ENCODE measurements at places on chromosomes 4 and X.

DNA sequence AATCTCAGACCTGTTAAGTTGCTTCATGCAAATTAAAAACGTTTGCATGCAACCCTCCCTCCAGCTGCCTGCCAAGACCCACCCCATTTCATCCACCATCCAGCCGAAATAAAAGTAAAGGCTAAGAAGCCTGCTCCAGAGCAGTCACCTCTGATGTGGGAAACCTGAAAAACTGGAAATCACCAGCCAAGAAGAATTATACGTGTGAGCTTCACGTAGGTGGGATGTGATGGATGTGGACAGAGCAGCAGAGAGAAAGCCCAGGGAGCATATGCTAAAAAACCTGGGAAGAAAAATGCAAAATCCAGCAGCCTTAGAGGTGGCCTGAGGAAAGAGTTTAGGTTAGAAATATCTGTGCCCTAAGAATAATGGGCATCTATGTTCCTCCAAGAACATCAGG lies 160.6 kb upstream of the STS start:
- DNase-seq: no peak

DNA sequence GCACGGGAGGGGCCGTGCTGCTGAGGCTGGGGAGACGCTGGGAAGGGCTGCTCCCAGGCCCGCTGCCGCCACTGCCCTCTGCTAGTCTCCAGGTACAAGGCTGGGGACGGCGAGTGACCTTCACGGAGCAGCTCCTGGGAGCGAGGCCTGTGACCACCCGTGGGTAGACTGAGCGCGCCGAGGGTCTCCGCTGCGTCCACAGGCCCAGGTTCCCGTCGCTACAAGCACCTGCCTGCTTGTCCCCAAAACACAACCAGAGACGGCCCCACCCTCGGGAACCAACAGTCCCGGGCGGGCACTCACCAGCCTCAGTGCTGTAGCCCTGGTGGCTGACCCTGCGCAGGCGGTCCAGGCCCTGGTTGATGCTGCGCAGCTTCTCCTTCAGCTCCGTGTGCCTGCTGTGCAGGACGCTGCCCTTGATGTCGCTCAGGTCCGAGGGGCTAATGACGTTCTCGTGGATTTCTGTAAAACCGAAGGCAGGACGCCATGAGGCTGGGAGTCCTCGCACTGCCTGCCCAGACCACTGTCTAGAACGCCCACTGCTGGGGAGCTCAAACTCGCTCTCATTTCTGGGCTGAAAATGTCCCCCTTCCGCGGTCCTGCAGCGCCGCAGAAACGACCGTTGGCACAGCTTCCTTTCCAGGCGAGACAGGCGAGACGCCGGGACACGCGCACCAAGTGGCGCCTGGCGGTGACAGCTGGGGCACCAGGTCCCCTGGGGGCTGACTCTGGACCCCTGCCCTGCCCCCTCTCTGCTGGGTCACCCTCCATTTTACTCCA lies 14.3 kb downstream of the LRPAP1 start:
- DNase-seq: no peak

DNA sequence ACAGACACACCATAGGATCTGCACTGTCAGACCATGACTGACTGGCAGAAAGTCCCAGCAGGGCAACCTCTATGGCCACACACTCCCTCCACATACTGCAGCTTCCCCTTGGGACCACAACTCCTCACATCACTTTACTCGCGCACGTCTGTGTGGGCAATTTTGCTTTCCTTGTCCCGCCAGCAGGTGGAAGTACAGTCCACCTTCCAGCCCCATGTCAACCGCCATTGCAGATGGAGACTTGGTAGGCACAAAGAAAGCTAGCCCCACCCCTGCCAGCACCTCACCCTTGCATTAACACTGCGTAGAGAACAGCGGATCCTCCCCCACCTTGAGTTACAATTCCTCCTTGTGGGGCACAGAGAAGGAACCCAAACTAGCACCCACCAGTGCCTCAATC lies 74.4 kb upstream of the NAP1L2 start:
- peak; percentile 40 for DNase-seq

DNA sequence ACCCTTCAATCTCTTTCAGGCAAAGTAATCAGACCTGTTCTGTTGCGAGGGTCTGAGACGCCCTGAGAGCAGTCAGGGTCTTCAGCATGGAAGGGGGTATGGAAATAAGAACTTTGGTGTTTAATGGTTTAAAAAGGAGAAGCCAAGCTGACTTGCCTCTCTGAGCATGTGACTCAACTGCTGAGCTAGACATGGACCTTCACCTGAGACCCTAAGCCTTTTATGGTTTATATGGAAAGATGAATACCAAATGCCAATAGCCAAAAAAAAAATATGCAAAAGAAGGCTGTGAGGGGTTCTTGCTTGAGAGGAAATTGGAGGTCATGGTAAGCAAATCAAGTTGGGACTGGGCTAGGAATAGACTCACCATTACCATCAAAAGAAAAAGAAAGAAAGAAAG lies 30.6 kb downstream of the CHRNA9 start:
- no peak for DNase-seq

DNA sequence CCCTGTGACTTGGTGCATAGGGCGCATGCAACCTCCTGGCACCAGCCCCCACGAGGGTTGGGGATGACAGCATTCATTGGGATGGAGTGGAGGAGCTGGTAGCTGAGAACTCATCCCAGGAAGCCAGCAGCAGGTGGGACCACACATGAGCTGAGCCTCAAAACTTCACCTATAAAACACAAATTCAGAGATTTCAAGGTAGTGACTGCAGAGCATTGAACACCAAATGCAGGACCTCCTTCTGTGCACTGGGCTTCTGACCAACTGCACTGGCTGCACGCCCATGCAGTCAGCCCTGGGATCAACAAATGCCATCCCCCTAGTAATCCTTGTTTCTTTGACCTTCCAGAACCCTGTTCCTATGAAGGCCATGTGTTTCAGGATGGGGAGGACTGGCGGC lies 197.8 kb downstream of the FRAS1 start:
- no peak for DNase-seq

GRCh38 chr4:113618205-113618604 lies 143.3 kb downstream of the CAMK2D start:
- no peak for DNase-seq

DNA sequence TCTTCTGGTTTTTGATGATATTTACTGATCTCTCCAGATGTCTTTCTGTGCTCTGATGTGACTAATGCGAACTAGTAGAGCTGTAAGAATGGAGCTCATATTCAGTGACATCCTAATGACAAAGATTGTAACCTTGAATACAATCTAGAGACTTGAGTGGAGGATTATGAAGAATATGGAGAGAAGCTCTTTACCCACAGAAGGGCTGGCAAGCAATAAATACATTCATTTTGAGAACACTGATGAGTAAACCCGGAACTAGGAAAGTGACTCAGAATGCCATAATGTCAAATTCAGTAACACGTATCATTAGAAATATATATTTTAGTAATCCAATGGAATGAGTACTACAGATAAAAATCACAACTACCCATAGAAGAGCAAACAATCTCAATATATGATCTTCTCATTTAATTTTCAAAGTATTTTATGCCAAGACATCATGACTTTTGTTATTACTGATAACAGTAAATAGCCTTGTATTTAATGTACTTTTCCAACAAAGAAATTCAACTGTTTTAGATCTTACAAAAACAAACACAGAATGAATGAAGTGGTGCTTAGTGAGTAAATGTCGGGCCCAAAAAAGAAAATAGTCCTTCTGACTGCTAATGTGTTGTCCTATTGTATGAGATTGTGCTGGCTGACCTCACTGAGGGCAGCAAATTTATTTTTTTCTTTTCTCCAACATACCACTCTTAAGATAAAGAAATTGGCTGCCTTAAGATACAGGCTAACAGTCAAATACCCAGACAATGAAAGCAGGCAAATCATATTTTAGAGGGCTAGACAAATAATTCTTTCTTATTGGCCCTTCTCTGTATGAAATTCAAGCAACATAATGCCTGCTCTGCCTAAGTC lies 49.2 kb upstream of the HDAC8 start:
- DNase-seq: no peak

GRCh38 chr4:151455212-151455611 lies 46.2 kb downstream of the FHIP1A start:
- DNase-seq: no peak

DNA sequence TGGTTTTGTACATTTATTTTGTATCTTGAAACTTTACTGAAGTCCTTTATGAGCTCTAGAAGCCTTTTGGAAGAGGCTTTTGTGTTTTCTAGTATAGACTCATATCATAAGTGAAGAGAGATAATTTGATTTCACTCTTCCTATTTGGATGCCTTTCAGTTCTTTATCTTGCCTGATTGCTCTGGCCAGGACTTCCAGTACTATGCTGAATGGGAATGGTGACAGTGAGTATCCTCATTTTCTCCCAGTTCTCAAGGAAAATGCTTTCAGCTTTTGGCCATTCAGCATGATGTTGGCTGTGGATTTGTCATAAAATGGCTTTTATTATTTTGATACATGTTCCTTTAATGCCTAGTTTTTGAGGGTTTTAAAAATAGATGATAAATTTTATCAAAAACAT lies 1061.3 kb downstream of the STPG2 start:
- no peak for DNase-seq

- no peak for DNase-seq
These were observed 28.5 kb upstream of the RTL3 start for GRCh38 chrX:78687586-78687985.

GRCh38 chr4:122224348-122224747 lies 72.2 kb downstream of the BLTP1 start:
- no peak for DNase-seq

- DNase-seq: no peak
These were observed 6.7 kb upstream of the NXF3 start for GRCh38 chrX:103099691-103100090.

- DNase-seq: no peak
These were observed 31.4 kb downstream of the ANXA5 start for GRCh38 chr4:121665371-121665770.

DNA sequence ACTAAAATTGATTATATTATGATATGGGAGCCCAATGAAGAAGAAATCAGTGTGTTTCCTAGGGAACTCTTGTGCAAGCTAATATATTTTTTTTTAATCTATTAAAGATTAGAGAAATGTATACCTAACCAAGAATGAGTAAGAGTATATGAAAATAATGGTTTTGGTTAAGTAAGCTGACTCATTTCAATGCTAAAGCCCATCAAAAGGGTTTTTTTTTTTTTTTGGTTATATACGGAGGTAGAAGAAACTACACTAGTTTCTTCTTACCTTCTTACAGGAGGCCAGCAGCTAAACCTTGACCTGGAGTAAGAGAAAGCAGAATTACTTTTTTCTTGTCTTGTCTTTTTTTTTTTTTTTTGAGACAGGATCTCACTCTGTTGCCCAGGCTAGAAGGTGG lies 27.5 kb downstream of the RUFY3 start:
- no peak for DNase-seq

DNA sequence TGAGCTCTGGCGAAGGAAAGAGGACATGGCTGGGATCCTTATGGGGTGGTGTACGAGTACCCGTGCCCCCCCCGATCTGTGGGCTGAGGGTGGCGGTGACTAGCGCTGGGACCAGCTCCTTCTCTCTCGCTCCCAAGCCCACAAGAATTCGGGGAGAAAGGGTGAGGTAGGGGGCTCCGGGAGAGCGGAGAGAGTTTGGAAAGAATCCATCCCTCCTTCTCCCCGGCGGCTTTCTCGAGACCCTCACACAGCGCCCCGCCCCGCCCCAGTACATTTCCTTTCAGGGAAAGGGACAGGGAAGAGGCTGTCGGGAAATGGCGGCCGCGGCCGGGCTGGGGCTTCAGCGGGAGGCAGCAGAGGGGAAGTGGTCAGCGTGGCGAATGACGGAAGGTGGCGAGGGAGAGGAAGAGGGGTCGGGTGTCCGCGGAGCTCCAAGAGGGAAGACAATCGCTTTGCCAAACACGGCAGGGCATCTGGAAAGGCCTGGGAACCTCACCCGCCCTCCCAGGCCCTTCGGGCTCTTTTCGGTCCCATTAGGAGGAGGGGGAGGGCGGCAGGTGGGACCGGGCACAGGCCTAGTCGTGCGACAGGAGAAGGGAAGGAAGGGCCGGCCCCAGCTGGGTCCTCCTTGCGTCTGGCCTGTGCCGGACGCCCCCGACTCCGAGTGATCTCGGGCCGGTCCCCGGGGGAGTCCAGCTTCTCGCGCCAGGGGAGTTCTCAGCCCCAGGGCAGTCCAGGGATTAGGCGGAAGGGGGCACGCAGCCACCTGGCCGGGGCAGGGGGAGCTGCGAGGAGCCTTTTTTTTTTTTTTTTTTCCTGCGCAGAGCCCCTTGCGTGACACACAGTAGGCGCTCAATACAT lies 10.2 kb downstream of the HNRNPH2 start:
- DNase-seq: no peak

- DNase-seq: no peak
These were observed 295.3 kb upstream of the CTSO start for GRCh38 chr4:156248917-156249316.

- no peak for DNase-seq
These were observed 5.3 kb upstream of the SMIM10 start for GRCh38 chrX:134985479-134985878.

GRCh38 chr4:166335256-166335938 lies 462.4 kb downstream of the TLL1 start:
- DNase-seq: no peak

GRCh38 chr4:75659512-75660031 lies 13.6 kb downstream of the G3BP2 start:
- DNase-seq: no peak

DNA sequence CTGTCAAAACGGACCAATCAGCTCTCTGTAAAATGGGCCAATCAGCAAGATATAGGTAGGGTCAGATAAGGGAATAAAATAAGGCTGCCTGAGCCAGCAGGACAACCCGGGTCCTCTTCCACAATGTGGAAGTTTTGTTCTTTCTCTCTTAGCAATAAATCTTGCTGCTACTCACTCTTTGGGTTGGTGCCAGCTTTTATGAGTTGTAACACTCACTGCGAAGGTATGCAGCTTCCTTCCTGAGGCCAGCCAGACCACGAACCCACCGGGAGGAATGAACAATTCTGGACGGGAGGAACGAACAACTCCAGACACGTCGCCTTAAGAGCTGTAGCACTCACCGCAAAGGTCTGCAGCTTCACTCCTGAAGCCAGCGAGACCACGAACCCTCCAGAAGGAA lies 287.8 kb downstream of the RAPGEF2 start:
- no peak for DNase-seq

DNA sequence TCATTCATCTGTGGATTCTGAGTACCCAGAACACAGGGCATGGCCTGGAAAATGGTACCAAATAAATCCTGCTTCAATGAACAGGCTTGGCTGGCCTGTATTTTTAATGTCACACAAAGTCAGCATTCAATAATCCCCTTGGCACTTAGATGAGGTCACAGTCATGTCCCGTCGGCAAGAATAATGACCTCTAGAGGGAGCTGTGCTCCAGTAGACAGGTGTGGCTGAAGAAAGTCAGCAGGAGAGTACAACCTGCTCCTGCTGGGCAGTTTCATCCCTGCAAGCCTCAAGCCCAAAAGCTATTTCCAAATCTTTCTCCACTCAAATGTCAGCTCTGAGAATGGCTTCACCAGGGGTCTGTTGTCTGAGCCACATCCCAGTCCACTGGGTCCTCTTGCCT lies 404.0 kb upstream of the F9 start:
- DNase-seq: no peak

- DNase-seq: peak; percentile 82
These were observed 113.8 kb upstream of the FAM9B start for GRCh38 chrX:9147726-9148125.

GRCh38 chrX:149518236-149518635 lies 13.1 kb upstream of the IDS start:
- no peak for DNase-seq

Measured in NT2/D1 (cell line).